ENCODE measurements at places on chromosomes 13 and 19.
A peak's percentile ranks its signal among the peaks of the same experiment; 100 is the strongest.

- DNase-seq, result no peak
Observed at GRCh38 chr19:33404506-33405253, 31.2 kb downstream of the CEBPG start.

- DNase-seq, result peak; percentile 12
Observed at GRCh38 chr19:12603714-12604113, 6.9 kb downstream of the ZNF490 start.

DNA sequence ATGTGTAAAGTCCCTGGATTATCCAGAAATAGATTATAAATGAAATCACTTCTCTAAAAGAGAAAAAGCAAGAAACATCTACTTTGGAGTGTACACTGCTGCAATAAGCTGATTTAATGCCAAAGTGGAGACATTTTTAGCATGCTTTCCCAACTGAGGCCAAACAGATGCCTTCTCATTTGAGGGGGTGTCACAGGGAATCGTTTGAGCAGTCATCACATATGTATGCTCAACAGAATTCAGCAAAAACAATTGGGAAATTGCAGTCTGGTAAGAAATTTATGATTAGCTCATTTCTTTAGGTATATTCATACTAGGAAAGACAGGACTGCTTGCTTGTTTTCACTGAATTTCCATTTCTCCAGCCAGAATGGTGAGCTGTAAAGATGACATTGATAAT lies 27.3 kb upstream of the TPP2 start:
- DNase-seq, result no peak

DNA sequence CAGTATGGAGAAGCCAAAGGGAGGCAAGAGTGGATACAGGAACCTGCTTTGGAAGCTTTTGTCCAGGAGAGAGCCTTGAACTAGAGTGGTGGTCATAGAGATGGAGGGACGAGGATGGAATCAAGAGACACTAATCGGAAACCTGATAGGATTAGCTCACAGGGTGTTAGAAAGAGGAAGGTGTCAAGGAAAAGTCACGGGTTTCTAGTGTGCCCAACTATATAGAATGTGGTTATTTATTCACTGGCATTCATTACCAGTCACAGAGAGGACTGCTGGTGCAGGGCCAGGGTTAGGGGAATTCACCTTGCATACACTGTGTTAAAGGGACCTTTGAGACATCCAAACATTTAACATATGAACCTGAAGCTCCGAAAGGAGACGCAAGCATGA lies 43.4 kb upstream of the URAD start:
- DNase-seq, result no peak

DNA sequence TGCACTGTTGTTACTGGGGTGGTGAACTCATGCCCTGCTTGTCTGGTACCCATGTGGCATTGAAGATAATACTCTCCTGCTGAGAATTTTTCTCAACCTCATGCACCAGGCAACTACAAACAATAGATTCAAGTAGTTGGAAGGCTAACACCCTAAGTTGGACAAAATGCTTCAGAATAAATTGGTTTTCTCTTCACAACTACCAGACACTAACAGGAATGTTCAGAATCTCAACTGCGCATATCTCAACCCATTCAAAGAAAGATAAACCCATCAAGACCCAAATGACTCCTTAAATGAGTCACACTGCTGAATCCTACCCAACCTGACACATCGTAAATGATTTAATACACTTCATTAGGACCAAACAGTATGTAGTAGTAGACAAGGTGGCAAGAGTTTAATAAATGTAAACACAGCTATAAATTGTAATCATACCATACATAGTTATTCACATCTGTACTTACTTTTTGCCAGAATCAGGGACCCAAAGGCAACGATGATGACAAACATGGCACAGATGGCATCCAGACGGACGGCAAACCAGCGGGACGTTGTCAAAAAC lies 227.4 kb downstream of the ABCC4 start:
- peak; percentile 81 for DNase-seq

Measured in NCI-H226 (cell line).